ENCODE measurements at places on chromosomes 4 and X.

- no peak for DNase-seq
Observed at GRCh38 chrX:49951524-49952193, 29.3 kb downstream of the CLCN5 start.

DNA sequence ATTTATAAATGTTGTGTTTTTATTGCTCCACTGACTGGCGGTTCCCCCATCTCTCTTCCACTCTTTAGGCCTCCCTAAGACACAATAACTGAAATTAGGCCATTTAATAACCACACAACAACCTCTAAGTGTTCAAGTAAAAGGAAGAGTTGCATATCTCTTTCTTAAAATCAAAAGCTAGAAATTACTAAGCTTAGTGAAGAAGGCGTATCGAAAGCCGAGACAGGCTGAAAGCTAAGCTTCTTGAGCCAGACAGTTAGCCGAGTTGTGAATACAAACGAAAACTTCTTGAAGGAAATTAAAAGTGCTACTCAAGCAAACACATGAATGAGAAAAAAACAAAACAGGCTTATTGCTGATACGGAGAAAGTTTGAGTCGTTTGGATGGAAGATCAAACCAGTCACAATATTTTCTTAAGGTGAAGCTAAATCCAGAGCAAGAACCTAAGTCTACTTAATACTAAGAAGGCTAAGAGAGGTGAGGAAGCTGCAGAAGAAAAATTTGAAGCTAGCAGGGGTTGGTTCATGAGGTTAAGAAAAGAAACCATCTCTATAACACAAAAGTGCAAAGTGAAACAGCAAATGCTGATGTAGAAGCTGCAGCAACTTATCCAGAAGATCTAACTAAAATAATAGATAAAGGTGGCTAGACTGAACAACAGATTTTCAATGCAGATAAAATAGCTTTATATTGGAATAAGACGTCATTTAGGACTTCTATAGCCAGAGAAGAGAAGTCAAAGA lies 194.0 kb upstream of the TTC29 start:
- no peak for DNase-seq

DNA sequence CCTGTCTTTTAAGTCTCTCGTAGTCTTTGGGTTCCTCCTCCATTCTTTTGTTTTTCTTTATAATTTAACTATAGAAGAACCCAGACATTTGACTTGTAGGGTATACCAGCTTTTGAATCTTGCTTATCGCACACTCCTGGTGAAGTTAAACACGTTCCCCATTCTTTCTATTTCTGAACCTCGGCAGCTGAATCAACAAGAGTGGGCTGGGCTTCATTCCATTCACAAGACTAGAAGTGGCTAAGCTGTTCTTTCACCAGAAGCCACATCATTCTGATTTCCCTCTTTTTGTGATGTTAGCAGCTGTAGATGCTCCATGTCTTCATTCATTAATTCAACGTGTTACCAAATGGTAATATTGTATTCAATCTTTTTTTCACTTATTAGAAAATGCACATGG lies 167.9 kb downstream of the CORIN start:
- DNase-seq: no peak

GRCh38 chr4:158496030-158496741 lies 25.5 kb upstream of the RXFP1 start:
- no peak for DNase-seq

DNA sequence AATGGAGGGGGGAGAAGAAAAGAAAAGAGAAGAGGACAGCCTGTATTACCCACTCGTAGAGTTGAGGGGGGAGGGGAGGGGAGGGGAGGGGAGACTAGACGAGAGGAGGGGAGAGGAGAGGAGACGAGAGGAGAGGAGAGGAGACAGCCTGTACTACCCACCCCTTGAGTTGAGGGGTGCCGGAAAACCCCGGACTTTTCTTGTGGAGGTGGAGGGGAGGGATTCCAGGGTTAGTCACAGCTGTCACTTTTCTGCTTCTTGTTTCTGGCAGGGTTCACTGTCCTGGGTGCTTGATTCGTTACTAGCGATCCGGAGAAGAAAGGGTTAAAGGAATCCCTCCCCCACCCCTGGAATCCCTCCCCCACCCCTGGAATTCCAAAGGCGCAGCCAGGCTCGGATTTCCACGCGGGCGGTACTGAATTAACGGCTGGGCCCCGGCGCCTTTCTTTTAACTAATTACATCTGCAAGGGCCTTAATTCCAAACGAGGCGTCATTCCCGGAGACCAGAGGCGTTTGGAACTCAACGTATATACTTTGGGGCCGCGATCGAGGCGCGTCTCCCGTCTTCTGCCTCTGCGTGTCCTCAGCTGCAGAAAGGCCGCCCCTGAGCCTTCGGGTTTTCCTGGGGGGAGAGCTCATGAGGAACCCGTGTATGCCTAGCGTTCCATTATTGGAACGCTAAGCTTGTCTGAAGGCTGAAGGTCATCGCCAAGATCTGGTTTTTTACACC lies 20.1 kb upstream of the CSF2RA start:
- no peak for DNase-seq
